ENCODE measurements at places on chromosomes 1 and 21.

- no peak for DNase-seq
Measured at GRCh38 chr1:85308833-85309350, 32.5 kb upstream of the BCL10 start.

DNA sequence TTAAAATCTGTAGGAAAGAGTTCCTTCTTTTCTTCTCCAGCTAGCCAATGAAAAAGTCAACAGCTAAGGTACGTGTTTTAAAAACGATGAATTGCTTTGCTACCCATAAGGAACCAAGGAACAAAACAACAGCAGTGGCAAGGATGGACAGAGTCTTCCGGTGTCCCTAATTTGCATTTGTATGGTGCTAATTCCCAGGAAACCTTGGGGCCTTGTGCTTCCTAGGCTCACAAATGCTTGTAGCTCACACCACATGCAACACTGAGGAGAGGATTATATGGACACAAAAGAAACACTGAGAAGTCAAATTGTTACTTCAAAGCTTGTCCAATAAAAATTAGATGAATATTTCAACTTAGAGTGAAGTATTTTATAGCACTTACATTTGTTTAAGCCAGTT is 1.8 kb upstream of the PGBD5 start:
- no peak for DNase-seq

DNA sequence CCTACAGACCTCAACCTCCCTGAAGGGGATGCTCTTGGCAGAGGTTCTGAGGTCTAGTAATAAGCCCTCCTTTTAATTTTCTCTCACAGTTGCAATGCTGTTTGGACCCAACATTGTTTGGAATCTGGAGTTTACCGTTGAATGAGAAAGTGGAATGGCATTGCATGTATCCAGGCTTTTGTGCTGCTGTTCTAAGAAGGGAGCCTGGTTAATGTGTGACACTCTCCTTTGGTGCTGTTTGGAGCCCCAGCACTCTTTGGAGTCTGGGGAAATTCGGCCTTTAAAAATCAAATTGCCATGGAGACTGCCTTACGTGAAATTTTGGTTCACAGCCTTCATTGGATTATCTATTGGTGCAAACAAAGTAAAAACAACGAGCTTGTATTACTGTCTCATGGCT is 23.7 kb upstream of the TMEM61 start:
- no peak for DNase-seq

GRCh38 chr1:156859523-156860112 is 701 bp upstream of the INSRR start:
- peak; percentile 1 for DNase-seq

DNA sequence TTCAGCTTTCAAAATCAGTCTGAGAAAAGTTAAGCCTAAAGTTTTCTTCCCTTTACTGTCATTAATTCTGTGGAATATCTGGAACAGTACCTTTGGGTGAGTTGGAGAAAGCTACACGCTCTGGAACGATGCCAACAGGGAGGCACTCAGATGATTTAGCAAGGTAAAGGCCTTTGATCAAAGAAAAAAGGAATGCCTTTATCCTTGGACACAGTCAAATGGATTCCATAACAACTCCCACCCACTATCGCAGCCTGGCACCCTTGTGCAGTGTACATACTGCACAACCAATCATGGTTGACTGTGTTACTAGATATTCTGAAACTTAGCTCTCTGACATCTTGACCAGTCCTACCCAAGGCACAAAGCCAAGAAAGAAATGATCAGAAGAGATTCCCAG is 218.7 kb downstream of the PATJ start:
- DNase-seq, result no peak

DNA sequence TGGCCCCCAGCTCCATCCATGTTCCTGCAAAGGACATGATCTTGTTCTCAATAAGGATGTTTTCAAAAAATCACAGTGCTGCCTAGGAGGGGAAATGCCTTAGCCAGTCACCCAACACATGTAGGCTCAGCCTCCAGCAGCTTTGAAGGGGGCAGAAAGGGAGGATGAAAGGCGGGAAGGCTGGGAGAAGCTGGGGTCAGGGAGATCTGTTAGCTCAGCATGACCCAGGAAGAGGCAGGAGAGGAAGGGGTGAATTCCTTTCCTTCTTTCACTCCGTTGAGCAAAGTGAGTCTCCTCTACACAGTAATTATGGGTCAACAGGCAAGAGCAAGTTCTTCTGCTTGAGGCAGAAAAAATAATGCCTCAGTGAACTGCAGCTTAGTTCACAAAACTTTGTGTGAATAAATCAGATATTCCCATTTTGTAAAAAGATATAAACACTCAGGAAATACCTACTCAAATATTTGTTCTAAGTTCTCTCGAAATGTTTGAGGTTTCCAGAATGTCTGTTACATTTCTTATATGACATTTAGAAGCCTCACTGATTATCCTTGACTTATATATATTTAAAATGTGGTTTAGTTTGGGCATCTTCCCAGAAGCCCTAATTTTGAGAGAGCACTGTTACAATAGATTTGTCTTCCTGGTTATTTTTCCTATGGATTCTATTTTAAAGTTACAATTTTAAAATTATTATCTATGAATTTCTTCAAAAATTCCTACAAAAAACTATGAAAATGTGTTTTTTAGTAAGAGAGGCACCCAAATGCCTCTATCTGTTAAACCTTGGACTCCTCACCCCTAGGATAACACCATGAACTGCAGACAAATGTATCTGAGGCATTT is 116.8 kb downstream of the KCNJ6 start:
- no peak for DNase-seq

- DNase-seq, result peak; percentile 69
Measured at GRCh38 chr1:23555986-23556634, 3.2 kb downstream of the ID3 start.

- no peak for DNase-seq
Measured at GRCh38 chr1:236147521-236148469, 5.5 kb downstream of the GPR137B start.

GRCh38 chr21:45736690-45737484 is 93.4 kb downstream of the PCBP3 start:
- DNase-seq, result no peak

GRCh38 chr1:90522432-90522831 is 194.7 kb downstream of the BARHL2 start:
- DNase-seq, result no peak

- DNase-seq, result no peak
Measured at GRCh38 chr1:43947061-43947873, 517 bp downstream of the IPO13 start.

GRCh38 chr1:234561319-234561718 is 48.7 kb downstream of the IRF2BP2 start:
- DNase-seq, result no peak

DNA sequence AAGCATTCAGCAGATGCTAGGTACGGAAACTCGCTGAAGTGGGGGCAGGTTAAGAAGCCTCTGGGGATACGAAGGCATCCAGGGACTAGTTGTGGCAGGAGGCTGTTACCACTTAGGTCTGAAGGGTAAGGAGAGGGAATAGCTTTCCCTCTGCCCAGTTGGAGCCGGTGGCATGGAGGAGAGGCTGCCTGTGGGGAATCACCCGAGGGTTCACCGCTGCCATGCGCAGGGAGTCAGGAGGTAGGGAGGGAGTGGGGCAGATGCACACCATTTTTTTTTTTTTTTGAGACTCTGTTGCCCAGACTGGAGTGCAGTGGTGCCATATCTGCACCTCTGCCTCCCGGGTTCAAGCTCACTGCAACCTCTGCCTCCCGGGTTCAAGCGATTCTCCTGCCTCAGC is 6.1 kb downstream of the PCSK9 start:
- DNase-seq, result no peak

DNA sequence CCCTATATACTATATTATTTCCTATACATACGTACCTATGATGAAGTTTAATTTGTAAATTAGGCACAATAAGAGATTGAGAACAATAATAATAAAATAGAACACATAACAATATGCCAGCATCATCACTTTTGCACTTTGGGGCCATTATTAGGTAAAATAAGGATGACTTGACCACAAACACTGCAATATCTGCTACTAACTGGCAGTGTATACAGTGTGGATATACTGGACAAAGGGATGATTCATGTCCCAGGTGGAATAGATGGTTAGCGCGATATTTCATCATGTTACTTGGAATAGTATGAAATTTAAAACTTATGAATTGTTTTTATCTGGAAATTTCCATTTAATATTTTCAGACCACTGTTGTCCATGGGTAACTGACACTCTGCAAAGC is 35.4 kb upstream of the TXLNA start:
- no peak for DNase-seq

DNA sequence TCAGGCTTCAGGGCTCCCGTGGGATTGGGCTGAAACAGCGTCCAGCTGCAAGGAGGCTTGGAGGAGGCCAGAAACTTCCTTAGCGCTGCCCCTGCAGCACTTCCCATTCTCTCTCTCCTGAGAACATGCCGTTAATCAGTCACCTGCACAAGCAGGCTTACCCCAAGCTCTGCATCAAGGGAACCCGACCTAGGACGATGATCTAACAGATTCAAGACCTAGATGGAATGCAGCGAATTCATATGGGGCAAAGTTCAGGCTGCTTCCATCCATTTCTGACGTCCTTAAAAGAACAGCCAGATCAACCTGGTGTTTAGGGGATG is 114.1 kb downstream of the ERG start:
- no peak for DNase-seq

DNA sequence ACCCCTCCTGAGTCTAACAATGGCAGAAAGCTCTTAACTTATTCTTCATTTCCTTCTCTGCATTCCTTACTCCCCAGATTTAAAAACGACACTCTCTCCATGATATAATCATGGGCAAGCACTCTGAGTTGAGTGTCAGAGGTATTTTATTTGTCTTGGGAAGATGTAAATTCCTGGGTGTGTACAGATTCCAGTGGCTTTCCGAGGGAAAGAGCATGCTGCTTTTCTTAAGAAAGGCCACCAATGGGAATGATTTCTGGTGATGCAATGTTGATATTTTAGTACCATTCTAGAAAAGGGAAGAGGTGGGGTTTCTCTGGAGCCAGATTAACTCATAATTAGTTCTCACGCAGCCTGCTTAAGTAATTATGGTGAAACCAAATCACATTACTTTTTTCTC is 47.8 kb upstream of the BTG3 start:
- DNase-seq, result peak; percentile 34

- DNase-seq, result no peak
Measured at GRCh38 chr1:108644984-108645383, 15.9 kb downstream of the HENMT1 start.

Data from GM04503 (cell line).